ENCODE measurements at places on chromosomes 6 and 20.

DNA sequence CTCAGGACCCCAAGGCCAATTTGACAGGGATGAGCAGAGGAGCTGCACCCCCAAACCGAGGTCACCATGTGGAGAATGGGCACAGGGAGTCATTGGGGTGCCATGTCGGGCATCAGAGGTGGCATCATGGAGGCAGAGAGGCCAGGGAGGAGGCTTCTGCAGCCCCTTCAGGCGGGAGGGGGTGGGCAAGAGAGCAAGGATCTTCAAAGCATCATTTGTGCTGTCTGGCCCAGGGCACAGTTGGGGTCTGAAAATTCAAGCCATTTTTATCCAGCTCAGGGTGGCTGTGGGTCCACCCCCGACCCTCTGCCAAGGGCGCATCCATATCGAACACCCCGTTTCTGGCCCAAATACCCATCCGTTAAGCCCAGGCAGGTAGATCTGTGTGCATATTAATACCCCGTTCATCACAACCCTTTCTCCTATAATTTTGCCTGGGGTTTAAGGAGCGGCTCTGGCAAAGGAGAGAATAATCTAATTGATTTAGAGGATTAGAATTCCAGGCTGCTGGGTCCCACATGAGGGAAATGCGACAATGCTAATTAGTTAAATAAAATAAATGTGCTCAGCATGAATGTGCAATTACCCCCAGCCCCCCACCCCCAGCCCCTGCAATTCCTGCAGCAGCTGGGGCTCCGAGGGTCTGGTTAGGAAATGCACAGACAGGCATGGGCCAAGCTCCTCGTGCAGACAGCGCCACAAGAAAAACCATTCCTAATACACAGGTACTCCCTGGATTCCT lies 31.9 kb downstream of the VSTM2L start:
- no peak for DNase-seq

- DNase-seq = no peak
These were observed 412.8 kb upstream of the AGPAT4 start for GRCh38 chr6:161686655-161687054.

DNA sequence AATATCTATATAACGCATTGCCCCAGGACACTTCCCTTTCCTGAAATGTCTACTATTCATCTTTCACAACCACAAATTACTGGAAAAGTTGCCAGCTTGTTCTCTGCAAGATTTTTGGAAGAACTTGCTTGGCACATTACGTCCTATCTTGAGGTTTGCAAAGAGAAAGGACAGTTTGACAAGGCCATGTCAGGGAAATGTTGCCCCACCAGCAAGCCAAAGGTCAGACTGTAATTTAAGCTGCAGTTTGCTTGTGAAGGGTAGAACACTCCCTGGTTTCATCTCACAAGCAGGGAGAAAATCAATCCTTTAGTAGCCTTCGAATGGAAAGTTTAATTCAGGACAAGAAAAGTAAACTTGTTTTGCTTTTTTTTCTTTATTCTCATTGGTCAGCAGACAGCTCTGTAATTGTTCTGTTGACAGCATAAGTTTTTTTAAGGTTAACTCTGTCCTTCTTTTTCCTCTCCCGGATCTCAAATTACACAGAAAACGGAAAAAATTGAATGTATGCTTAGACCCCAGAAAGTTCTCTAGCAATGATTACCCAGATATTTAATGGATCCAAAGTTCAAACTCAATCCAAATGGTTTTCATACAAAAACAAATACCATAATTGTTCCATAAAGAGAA lies 541.8 kb upstream of the NRSN1 start:
- no peak for DNase-seq

DNA sequence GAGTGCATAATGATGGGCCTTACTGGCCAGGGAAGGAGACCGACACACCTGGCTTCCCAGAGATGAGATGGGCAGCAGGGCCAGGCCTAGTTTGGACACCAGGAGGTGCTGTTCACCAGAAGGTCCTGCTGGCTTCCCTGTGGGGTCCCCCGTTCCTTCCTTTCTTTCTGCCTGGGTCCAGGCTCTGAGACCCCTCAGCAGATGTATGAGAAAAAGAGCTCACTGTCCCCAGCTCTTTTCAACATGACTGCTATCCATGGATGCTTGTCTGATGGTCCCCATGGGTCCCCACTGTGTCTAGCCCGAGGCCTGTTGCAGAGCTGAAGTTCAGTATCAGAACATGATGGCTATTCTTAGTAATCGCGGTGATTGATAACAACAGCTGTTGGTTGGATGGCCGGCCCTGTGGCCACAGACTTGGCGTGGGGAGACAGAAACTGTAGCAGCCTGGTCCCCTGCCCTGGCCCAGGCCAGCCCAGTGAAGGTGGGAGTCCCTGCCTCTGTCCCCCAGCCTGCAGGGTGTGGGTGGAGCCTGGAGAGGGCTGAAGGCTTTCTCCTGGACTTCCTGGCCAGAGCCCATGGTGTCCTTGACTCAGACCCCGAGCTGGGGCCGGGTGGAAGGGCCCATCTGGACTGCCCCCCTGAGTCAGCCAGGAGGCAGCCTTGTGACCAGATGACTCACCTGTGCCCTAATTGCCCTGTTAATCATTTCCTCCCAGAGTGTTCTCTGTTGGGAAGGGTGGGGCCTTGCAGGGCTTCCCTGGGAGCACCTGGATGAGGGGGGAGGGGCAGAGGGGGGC lies 9.9 kb upstream of the BAK1 start:
- DNase-seq = peak; percentile 36

DNA sequence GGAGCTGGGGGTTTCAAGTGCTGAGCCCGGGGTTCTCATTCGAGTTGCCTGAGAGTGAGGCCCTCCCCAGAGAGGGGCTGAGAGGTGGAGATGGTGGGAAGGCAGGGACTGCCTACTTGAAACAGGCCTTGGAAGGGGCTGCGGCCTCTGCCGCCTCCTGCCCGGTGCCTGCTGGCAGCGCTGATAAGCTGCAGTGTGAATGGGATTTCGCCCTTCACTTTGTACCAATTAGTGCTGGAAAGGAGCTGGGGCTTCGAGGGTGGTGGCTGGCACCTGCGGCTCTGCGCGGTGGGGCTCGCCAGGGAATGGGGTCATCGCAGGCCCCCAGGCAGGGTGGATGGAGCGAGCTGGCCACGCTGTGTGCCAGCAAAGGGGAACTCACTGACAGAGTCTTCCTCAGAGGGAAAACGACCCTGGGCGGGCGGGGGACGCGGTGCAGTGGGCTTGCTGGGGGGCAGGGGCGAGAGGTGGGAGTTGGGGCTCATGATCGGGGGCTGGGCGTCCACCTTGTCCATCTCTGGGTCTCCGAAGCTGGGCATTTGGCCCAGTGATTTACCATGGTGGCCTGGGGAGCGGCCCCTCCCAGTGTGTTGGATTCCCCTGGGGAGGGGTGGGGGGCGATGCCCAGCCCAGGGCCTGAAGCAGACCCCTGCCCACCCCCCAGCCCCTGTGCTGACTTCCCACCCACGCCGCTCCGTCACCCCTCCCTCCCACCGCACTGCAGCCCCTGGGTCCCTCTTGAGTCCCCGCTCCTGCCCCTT lies 22.9 kb downstream of the COL20A1 start:
- DNase-seq = no peak

GRCh38 chr6:134424798-134425170 lies 106.9 kb upstream of the SGK1 start:
- DNase-seq = peak; percentile 62

- no peak for DNase-seq
These were observed 14.4 kb downstream of the CCDC167 start for GRCh38 chr6:37485291-37485702.

Data from inflammatory macrophage treated with lipopolysaccharide for 4 hours (primary cell).